A549 treated with ZK216348 at 1 μM for 4 hours (cell line): ENCODE measurements at places on chromosomes 2 and 18. TPM values are rescaled to one million over a fixed set of nuclear protein-coding genes. Genes with fewer than 3 reads are reported as not detected.

The SLC4A1AP gene
- 30.4 to 42.7 TPM (median 31.5 TPM) in 5 replicates for total RNA-seq

The SLC9A4 gene
- total RNA-seq: not detected in 5 replicates

The POTEF gene
- not detected in 5 replicates for total RNA-seq

The NGEF gene
- 12.8 to 20.8 TPM (median 17.1 TPM) in 5 replicates for total RNA-seq

The KCNG3 gene
- 0.34 to 0.92 TPM (median 0.79 TPM) in 5 replicates for total RNA-seq

The PAX8 gene
- 0.49 to 1.5 TPM (median 1.0 TPM) in 5 replicates for total RNA-seq

The LIMS2 gene
- 4.1 to 9.8 TPM (median 6.3 TPM) in 5 replicates for total RNA-seq

The TMEM131 gene
- 10.2 to 16.9 TPM (median 13.3 TPM) in 5 replicates for total RNA-seq

The OLA1 gene
- total RNA-seq: 117 to 160 TPM (median 121 TPM) in 5 replicates
